ENCODE measurements at places on chromosomes 7 and 10.

GRCh38 chr10:92240289-92241157 lies 50.4 kb downstream of the CPEB3 start:
- DNase-seq, result no peak

GRCh38 chr7:73986158-73986631 lies 41.8 kb upstream of the ELN start:
- no peak for DNase-seq

DNA sequence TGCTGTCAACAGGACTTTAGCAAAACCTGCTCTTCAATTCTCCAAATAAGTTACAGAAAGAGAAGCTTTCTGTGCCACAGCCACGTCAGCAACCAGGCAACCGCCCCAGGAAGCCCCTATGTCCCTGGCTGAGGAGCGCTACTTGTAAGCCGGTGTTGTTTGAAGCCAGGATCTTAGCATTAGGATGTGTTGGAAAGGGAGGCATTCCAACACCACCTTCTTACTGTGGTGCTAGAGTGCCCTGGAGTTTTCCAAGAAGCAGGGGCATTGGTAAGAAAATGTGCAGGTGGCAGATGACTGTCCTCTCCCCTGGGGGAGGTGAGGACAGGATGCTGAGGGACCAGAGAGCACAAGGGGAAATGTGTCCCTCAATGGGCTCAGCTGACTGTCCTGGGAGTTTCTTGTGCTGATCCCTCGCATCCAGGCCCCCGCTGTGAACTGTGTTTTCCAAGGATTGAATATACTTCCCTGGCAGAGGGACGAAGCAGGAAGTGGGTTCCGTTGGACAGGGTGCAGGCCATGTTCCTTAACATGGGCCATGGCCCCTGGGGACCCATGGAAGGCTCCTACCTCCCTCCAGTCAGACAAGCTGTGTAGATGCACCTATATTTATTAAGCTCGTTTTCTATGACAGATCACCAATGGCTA lies 139.6 kb upstream of the GDF10 start:
- no peak for DNase-seq

DNA sequence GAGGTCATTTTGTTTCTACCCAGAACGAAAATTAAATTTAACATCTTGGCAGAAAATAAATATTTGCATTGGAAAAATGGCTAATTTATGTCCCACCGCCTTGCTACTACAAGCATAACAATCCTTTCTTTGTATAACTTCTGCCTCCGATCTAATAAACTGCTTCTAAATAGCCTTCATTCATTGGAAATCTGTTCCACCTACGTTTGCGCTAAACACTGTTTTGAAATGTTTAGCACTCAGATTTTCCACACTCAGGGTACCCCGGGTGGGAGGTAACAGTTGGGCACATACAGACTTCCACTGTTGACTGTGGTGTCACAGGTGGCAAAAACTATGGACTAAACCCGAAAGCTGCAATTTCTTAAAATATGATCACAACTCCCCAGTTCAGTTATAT lies 96.4 kb downstream of the FGFR2 start:
- no peak for DNase-seq

DNA sequence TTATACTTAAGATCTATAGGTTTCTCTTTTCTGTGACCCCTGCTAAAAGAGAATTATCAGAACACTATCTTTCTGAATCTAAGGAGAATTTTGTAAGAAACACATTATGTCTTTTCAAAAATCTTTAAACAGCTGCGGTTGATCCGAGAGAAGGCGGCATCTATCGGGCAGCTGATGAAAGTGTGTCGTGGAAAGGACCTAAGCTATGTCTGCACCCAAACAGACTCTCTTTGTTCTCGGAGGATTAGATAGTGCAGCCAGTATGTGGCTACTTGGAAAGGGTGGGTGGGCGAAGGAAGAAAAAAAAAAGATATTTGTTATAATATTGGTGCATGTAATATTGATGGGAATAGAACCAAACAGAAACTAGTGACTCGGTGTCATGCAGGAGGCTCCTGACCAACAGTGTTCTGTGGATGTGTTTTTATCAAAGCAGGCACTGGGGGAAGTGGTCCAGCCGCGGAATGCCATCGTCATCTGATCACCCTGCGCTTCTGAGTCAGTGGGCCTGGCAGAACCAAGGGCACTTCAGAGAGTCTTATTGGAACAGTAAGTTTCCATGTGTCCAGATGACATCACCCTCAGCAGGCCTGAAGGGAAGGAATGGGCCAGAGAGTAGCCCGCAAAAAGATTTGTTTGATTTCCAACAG lies 509.7 kb upstream of the AKR1E2 start:
- DNase-seq, result no peak

DNA sequence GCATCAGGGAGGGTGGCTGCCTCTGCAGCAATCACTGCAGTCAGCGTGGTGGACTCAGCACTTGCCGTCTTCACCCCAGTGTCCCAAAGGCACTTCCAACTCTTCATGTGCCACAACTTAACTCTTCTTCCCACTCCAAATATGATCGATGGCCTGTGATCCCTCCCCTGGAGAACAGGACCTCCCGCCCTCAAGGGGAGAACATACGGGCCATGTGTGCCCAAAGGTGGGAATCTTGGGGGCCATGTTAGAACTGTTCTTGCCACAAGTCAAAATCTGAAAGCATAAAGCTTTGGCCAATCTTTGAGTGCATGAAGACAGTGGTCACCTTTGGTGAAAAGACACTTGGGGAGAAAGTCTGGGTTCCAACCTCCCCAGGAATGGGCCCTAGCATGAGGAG lies 368.5 kb upstream of the MGMT start:
- no peak for DNase-seq

GRCh38 chr7:27593226-27593625 lies 69.5 kb downstream of the HIBADH start:
- no peak for DNase-seq

DNA sequence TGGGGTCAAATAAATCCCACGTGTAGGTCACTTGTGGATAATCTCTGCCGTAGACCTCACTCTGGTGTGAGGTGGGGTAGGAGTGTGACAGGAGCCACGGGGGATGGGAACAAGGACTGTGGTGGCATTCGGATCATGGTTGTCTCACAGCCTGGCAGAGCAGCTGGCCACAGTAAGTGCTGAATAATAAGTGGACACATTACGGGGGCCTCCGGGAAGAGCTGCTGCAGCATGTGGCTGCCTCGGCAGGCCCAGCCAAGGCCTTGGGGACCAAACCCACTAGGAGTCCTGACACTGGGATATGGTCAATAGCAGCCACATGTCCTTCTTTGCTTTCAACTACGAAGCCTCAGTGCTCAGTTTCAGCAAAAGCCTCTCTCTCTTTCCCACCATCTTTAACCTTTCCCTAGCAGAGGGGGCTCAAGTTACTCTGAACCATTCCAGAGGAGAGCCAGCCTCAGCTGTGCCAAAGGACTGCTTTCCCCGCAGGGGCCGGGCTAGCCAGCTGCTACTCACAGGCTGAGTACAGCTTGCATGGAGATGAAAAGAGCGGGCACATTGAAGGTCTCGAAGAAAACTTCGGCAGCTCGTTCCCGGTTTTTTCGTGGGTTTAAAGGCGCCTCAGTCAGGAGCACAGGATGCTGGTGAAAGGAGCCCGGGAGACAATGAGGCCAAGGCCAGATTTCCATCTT lies 17.3 kb downstream of the ACTR1A start:
- DNase-seq, result no peak

DNA sequence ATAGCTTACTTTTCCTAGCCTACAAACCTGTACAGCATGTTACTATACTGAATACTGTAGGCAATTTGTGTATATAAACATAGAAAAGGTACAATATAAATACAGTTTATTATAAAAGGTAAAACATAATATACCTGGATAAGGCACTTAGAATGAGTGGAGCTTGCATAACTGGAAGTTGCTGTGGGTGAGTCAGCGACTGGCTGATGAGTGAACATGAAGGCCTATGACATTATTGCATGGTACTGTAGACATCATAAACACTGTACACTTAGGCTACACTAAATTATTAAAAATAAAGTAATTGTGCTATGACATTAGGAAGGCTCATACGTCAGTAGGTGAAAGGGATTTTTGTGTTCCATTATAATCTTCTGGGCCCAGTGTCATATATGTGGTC lies 228.8 kb downstream of the HDAC9 start:
- DNase-seq, result no peak

DNA sequence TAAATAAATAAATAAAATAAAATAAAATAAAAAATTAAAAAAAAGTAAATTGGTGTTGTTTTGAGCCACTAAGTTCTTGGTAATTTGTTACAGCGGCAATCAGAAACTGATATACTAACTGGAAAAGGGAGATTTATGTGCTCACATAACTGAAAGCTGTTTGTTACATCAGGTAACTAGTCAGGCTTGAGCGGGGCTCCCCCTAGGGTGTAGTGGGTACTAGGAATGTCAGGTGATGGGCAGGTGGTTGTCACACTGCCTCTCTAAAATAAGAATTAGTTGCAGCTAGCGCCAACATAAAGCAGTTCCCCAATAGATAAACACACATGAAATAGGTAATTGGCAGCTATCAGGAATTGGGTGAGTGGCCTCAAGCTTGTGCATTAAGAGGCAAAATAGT lies 1336.9 kb downstream of the XPNPEP1 start:
- no peak for DNase-seq

- DNase-seq, result no peak
Observed at GRCh38 chr10:109282510-109282909, 640.8 kb downstream of the XPNPEP1 start.

GRCh38 chr7:132956556-132956955 lies 125.3 kb downstream of the CHCHD3 start:
- DNase-seq, result no peak

DNA sequence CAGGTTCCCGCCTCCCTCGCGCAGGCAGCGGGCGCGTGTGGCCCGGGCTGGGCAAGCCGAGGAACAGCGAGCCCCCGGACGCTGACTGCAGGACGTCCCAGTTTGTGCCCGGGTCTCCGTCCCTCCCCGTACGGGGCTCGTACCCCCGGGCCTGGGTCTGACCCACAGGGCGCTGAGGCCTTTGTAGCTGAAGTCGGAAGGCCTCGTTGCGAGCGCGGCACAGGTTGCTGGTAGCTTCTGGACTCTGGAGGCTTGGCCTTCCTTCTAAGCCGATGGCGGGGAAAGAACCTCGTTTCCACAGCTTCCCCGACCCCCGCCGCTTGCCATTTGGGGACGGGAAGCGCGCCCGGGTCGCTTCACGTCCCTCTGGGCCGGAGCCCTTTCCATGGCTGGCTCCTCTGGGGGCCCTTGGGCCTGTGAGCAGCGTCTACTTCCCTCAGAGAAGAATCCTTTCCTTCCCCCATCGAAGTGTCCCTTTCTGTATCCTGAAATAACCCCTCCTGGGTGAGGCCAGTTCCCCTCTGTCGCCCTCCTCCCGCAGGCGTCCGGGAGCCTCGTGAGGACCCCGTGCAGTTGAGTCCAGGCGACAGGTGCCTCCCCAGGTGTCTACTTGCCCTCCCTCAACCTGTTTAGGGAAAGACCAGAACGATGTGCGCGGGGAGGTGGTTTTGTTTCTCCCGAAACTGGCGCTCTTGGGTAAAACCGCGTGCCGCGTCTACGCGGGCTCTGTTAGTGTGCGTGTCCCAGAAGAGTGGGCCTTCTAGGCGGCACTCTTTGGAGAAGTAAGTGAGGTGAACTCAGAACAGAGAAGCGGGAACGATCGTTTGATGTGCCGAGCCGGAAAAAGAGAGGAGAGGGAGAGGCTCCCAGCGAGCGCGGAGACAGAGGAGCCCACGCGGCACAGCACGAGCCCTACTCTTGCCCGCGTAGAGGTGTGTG lies 9.3 kb downstream of the EVX1 start:
- no peak for DNase-seq

DNA sequence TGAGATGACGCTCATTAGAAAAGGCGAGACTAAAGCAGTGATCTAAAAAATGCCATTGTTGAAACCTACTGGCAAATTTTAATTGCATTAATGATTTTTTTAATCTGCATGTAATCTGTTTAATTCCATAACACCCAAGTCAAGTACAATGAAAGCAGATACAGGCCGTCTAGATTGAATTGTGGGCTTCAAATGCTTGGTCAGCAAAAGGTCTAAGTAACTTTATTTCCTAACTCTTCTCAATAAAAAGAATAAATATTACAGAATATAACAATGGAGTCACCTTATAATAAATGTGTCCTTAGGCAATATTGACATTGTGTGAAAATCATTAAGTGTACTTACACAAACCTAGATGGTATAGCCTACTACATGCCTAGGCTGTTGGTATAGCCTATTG lies 20.6 kb downstream of the PDE1C start:
- no peak for DNase-seq

GRCh38 chr7:123748171-123748733 lies 551 bp downstream of the WASL start:
- DNase-seq, result peak; percentile 3

DNA sequence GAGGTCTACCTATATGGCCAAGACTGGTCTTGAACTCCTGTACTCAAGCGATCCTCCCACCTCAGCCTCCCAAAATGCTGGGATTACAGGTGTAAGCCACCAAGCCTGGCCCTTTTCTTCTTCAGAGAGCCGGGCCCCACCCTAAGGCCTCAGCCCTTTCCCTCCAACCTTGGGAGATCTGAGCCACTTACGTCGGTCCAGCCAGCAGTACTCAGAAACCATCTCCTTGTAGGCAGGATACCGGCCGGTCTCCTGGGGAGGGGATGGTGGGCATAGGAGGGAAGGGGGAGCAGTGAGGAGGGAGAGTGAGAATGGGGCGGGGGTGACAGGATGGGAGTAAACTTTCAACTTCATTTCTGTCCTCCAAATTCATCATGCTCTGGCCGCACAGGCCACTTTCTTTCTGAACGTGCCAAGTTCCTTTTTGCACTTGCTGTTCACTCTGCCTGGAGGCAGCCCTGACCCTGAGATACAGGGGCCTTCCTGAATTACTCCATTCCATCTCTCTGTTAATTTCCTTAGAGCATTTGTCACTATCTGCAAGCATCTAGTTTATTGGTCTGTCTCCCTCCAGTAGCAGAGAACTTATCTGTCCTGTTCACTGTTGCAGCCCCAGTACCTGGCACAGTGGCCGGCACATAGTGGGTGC lies 10.4 kb downstream of the PDZD7 start:
- DNase-seq, result no peak

GRCh38 chr10:15484128-15484527 lies 113.0 kb upstream of the FAM171A1 start:
- no peak for DNase-seq

DNA sequence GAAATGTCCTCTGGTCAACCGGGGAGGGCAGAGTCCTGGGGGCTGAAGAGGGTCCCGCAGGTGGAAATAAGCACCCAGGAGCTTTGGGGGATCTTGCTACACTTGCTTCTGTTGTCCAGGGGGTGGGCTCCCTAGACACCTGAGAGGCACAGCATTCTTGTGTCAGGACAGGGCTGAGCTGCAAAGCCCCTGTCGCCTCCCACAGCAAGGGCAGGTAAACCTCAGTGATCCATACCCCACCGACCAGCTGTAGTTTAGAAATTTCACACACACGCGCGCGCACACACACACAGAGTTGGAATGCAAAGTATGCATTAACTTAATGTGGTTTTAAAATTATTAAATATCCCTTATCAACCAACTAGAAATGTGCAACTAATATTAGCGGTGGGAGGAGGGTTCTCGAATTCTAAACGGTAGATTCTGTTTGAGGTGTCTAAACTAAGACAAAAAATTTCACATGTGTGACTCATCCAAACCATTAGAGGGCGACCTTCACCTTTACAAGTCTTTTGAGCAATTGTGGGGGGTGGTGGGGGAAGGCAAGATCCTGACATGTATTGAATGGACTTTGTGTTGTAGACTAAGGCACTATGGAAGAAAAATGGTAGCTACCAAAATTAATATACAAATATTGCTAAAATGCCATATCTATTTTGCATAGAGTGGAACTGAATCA lies 34.3 kb upstream of the PTF1A start:
- no peak for DNase-seq
